ENCODE measurements at places on chromosomes 12 and 14.

DNA sequence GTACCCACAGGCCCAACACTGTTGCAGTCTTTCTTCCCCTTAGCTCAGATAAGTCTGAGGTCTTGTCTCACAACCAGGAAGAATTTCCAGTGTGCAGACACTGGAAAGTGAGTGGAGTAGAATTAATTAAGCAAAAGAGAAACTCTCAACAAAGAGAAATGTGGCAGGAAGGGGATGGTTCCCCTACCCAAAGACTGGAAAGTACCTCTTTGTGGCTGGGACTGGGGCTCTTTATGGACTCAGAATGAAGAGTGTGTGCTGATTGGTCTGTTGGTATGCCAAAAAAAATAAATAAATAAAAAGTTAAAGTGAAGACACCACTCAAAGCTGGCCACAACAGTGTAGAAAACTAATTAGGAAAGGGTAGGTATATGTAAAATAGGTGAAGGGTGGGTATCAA lies 26.4 kb downstream of the GLIPR1L1 start:
- no peak for DNase-seq

GRCh38 chr12:51819736-51820525 lies 28.6 kb downstream of the FIGNL2 start:
- no peak for DNase-seq

DNA sequence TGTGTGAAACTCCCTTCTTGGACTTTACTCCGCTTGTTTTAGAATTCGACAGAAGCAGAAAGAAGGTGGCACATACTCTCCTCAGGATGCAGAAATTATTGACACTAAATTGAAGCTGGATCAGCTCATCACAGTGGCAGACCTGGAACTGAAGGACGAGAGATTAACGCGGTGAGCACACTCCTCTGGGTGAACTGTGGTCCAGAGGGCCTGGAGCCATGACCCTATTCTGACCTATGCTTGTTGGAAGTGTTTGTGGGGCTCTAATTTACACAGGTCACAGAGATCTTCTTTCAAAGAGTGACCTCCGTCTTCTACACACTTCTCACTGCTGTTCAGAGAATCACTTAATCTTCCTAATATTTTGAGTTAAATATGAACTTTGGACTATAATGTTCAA lies 72.5 kb upstream of the MYF6 start:
- DNase-seq = no peak

GRCh38 chr14:36099619-36100018 lies 76.9 kb downstream of the PTCSC3 start:
- DNase-seq = no peak

DNA sequence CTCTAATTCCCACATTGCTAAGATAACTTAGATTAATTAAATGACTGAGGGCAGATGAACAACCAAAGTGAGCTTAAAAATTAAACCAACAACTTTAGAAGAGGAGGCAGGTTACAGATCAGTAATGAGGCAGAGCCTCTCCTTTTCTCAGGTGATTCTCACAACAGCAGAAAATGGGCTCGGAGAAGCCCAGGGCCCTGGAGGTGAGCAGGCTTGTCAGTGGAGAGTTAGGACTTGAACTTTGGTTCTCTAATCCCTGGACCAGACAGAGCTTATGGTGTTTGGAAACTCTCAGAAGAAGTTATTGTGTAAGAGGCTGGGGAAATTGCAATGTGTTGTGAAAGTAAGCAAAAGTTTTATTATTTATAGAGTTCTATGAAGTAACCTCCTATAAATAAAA lies 2.8 kb downstream of the TRHDE start:
- DNase-seq = no peak

DNA sequence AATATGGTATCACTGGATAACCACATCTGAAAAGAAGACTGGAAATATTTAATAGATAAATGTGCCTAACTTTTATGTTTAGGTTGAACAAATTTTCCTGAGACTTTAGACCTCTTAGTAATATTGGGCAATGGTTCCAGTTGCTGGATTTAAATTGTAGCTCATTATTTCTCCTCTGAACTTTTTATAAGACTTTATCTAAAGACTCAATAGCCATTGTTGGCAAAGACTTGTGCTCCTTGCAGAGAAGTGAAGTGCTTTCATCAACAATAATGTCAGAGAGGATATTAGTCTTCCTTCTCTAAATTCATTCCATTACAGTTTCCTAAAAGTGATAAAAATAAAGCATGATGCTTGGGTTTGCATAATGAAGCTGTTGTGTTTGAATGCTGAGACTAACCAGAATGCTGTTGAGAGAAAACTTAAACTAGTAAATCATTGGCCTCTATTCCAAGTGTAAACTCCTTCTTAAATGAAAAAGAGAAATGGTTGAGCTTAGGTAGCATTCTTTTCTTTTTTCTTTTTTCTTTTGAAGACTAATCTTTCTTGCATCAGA lies 200.2 kb downstream of the TMTC3 start:
- no peak for DNase-seq

GRCh38 chr12:108666401-108666881 lies 32.7 kb upstream of the SELPLG start:
- no peak for DNase-seq

- DNase-seq = no peak
Measured at GRCh38 chr12:131694116-131694838, 16.6 kb upstream of the SFSWAP start.

- no peak for DNase-seq
Measured at GRCh38 chr12:48336564-48336963, 14.2 kb downstream of the ZNF641 start.

- DNase-seq = no peak
Measured at GRCh38 chr14:36824854-36825253, 163.2 kb downstream of the PAX9 start.

DNA sequence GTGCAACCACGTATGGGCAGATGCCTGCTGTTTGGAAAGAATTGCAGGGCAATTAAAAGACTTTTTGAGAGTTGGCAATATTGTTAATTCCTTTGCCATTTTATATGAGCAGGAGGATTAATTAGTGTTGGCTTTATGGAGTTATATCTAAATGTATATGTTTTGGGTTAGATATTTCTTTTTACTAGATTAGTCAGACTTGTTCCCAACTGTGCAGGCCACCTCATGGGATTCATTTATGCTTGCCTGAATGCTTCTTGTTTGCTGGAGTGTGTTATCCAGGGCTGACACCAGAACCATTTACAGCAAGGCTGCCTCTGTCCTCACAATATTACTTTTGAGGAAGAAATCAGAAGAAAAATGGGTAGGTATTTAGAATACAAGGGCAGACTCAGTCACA lies 192.5 kb downstream of the KTN1 start:
- DNase-seq = no peak

- DNase-seq = no peak
Measured at GRCh38 chr12:80598004-80598606, 109.3 kb upstream of the MYF6 start.

DNA sequence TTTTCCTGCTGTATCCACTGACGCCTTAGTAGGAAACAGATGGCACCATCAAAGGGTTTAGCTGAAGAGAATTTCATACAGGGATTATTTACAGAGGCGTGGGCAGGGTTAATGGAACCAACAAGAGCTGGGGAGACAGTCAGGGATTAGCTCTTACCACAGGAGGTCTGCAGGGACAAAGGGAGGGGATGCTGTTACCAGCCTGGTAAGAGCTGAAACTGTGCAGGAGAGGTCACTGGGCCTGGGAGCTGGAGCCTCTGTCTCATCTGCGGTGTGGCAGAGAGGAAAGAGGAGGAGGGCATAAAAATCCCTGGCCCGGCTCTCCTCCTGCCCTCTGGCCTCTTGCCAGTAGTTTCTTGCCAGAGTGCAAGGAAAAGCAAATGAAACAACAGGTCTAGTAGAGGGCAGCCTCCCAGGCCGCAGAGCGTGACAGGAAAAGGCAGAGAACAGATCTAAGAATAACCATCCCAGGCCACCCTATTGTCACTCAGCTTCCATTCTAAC lies 18.9 kb upstream of the POC1B start:
- DNase-seq = no peak

- peak; percentile 55 for DNase-seq
Measured at GRCh38 chr12:97404543-97404942, 58.1 kb upstream of the RMST start.

- no peak for DNase-seq
Measured at GRCh38 chr14:30820674-30821073, 53.7 kb upstream of the COCH start.

DNA sequence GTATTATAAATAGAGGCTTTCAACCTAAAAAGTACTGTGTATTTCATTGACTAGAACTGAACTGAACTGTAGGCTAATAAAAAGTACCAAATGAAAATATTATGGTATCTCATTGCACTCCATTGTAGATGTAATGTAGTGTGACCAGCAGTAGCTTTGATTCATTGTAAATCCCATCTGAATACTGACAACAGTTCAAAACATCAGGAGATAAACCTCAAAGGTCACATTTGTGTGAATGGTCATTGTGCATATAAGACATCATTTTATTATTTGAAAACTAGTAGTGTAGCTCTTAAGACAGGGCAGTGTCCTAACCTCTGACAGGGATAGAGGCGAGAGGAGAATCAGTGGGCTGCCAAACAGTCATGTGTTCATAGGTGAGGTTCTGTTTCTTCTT lies 286.6 kb downstream of the FBXL14 start:
- no peak for DNase-seq

DNA sequence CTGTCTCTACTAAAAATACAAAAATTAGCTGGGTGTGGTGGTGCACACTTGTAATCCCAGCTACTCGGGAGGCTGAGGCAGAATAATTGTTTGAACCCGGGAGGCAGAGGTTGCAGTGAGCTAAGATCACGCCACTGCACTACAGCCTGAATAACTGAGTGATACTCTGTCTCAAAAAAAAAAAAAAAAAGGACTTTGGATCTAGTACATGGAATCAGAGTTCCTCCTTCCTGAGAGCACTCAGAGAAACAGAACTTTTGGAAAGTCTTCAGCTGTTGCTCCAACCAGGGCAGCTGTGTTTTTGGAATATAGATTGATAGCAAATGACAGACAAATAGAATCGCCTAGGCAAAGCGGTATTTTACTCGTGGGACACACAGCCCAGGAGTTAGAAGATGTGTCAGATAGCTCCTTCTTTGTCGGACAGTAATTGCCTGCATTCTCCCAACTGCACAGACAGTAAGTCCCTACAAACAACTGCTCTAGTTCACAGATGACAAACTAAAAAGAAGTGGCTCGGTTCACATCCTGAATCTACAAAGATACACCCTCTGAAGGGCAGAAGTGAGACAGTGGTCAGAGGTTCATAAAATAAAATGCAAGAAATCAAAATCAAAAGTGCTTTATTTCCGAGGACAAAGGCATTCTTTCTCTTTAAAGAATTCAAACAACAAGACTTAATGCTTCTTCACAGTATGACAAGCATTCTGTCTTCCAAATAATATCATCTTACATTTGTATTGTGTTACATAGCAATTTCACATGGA lies 17.1 kb upstream of the NEK9 start:
- no peak for DNase-seq

- DNase-seq = no peak
Measured at GRCh38 chr12:116480210-116480810, 78.9 kb upstream of the MAP1LC3B2 start.

- DNase-seq = no peak
Measured at GRCh38 chr14:60956632-60957031, 24.2 kb downstream of the TRMT5 start.

DNA sequence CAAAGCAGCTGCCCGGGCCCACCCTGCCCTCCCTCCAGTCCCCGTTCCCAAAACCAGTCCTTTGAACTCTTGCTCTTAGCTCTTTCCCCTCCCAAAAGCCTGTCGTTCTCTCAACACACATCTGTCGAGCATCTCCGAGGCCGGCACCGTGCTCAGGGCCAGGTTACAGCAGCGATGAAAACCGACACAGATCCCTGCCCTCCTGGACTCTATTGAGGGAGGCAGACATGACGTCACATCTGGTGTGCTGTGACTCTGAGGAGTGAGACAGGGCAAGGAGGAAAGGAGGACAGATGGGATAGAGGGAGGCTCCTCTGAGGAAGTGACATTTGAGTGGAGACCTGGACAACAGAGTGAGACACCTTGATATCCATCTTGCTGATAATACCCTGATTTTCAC lies 34.6 kb upstream of the PWP1 start:
- no peak for DNase-seq

DNA sequence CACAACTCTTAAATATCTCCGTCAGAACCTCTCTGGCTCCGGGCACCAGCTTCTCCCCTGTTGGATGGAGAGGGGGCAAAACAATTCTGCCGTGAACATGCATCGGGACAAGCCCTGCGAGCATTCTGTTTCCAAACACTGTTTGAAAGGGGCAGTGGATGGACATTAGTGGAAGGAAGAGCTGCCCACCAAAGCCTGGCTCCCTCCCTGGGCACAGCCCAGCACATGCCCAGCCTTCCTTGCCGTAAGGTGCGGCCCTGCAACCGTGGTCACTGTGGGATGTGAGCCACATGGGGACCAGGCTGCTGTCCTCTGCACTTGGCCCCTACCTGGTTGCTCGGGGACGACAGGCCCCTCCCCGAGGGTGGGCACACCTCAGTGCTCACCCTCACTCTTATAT lies 54.0 kb downstream of the TRAFD1 start:
- DNase-seq = no peak

DNA sequence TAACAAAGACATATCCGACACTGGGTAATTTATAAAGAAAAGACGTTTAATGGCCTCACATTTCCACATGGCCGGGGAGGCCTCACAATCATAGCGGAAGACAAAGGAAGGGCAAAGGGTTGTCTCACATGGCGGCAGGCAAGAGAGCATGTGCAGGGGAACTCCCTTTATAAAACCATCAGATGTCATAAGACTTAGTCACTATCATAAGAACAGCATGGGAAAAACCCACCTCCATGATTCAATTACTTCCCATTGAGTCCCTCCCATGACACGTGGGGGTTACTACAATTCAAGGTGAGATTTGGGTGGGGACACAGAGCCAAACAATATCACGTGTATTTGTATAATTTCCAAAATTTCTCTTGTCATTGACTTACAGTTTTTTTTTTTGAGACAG lies 5.5 kb upstream of the LMNTD1 start:
- DNase-seq = no peak

GRCh38 chr12:66719862-66720261 lies 41.0 kb upstream of the GRIP1 start:
- no peak for DNase-seq

- no peak for DNase-seq
Measured at GRCh38 chr14:61342486-61342885, 21.1 kb downstream of the PRKCH start.

DNA sequence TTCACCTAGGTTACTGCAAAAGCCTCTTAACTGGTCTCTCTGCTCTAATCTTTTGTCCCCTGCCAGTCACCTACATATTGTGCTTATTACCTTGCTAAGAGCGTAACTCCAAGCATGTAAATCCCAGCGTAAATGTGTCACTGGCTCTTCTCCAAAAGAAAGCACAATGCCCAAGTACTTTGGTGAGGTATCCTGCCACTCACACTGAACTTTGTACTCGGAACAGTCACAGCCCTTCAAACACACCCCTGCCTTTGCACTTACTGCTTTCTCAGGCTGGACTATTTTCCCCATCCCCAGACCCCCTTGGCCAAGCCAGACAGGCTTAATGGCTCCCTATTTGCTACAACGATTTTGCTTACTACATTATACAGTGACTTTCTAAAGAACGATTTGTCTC lies 31.7 kb downstream of the GALNT4 start:
- DNase-seq = no peak
